NK-92 treated with Interleukin-12 subunit alpha and Interleukin-12 subunit beta, amount 100 ng/mL, for 24 hours (cell line): ENCODE measurements at places on chromosomes 11 and 22.

DNA sequence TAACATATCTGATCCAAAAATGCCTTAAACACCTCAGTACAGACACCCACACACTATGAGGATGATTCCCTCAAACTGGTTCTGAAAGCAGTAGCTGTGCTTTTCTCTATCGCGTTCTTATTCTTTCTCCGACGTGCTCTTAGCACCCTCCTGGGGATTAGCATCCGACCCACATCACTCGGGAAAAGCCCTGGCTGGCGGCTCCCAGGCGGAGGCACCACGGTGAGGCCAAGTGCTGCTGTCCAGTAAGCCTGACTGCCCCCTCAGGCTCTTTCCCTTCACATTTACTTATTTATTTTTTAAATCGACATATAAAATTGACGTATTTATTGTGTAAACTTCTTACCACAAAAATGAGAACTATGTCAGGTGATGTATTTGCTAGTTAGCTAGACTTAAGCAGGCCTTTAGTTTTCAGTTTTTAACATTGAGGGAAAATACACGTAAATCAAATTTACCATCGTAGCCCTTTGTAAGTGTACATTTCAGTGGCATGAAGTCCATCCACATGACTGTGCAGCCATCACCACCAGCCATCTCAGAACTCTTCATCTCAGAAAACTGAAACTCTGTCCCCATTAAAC, 19.2 kb downstream of the TBX1 start:
- DNase-seq = no peak

DNA sequence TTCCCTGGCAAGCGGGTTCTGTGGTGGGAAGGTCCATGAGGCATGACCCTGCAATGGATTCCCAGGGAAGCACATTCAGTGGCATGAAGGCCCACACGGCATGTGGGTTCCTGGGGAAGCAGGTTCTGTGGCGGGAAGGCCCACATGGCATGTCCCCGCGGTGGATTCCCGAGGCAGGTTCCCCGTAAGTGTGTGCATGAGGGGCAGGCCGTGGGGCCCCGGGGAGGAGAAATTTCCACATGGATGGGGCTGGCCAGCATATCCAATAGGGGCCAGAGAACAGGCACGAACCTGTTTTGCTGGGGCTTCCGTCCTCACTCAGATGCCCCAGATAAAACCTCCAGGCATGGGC, 83.7 kb downstream of the PHF21B start:
- no peak for DNase-seq

DNA sequence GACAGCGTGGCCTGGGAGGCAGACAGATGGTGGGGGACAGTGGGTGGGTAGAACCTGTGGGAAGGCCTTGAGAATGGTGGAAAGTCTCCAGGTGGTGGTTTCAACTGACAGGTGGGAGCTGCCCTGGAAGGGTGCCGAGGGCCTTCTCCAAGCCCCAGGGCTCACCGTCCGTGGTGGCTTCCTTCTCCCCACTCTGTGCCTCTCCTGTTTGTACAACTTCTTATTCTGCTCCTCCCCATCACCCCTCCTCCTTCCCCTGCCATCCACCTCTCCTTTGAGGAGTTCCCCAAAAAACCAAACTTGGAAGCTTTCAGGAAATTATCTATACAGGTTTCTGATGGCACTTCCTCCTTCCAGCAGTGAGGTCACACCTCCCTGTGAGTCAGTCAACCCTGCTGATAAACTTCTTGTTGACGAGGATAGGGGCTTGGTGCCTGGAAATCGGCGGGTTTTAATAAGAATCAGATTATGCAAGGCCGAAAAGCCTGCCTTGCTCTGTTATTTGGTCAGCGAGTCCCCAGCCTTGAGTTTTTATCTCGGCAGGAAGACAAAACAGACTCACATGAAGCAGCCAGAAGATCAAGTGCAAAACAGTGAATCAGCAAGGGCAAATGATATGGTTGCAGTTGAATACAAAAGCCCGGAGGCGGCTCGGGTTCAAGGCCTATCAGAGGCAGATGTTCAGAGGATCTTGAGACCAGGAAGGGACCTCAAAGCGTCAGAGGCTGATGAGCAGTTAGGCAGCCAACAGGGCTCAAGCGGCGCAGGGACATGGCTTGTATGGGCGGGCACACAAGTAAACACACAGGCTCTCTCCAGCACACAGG, 9.5 kb upstream of the ST3GAL4 start:
- no peak for DNase-seq

GRCh38 chr22:21657360-21658032, 8.3 kb upstream of the PPIL2 start:
- peak; percentile 36 for DNase-seq

GRCh38 chr22:47533961-47534803, 771.7 kb downstream of the TBC1D22A start:
- no peak for DNase-seq

DNA sequence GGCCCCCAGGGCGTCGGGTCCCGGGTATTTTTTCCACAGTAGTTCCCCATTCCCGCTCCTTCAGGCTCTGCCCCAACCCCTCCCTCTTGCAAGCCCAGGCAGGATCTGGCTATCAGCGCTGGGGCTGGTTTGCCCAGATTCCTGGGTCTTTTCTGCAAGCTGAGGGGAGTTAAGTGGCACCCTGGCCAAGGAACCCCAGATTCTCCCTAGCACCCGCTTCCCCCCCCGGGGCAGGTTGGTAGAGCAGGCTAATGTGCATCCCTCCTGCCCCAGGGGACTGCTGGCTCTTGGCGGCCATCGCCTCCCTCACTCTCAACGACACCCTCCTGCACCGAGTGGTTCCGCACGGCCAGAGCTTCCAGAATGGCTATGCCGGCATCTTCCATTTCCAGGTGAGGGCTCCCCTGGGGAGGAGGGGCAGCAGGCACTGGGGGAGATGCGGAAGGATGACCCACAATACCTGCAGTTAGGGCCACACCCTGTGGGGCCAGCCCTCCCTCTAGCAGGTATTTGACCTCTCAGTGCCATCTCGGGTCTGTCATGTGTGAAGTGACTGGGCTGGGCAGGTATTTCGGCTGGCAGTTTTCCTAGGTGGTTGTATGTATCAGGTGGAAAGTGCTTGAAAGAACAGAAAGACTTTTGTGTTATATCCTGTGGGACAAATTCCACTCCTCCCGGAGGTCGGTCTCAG, 1.6 kb downstream of the CAPN1 start:
- DNase-seq = no peak

- DNase-seq = no peak
These were observed 14.6 kb upstream of the P2RY6 start for GRCh38 chr11:73257342-73258103.

DNA sequence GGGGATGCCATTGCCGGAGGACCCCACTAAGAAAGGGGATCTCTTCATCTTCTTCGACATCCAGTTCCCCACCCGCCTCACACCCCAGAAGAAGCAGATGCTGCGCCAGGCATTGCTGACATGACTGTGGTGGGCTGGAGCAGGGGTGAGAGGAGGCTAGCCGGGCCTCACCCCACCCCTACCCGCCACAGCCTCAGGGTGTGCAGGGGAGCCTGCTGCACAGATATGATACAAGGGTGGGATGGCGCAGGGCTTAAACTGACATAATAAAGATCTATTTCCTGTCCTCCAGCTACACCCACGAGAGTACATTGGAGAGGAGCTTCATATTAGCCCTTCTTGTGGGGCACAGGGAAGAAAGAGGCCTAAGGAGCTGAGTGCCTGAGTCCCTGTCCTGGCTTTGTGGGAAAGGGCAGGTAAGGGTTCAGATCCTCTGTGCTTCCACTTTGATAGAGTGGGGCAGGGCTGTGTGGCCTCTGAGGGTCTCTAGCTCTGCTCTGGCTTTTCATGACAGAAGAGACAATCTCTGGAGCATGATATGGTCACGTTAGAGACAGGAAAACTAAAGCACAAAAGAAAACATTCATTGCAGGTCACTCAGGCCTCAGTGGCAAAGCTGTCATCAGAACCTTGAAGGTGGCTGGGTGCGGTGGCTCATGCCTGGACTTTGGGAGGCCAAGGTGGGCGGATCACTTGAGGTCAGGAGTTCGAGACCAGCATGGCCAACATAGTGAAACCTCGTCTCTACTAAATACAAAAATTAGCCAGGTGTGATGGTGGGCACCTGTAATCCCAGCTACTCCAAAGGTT, 12.4 kb downstream of the UCP2 start:
- DNase-seq = no peak

- no peak for DNase-seq
These were observed 40.5 kb upstream of the OR9Q1 start for GRCh38 chr11:57983191-57983590.

DNA sequence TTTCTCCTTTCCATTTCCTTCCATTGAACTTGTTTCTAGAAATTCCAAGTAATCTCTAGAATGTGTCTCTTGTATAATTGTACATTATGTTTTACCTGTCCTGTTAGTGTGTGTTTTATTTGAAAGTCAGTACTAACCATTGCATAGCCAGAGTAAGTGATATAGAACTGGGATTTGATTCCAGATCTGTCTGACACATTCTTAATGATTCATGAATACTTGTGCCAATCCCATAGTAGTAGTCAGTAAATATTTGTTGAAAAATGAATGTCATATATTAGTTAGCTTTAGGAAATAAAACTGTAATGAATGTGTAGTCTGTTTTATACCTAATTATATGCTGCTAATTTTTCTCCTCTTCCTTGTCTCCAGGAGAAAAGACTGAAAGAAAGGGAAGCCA, 186.9 kb downstream of the DDX10 start:
- DNase-seq = no peak

DNA sequence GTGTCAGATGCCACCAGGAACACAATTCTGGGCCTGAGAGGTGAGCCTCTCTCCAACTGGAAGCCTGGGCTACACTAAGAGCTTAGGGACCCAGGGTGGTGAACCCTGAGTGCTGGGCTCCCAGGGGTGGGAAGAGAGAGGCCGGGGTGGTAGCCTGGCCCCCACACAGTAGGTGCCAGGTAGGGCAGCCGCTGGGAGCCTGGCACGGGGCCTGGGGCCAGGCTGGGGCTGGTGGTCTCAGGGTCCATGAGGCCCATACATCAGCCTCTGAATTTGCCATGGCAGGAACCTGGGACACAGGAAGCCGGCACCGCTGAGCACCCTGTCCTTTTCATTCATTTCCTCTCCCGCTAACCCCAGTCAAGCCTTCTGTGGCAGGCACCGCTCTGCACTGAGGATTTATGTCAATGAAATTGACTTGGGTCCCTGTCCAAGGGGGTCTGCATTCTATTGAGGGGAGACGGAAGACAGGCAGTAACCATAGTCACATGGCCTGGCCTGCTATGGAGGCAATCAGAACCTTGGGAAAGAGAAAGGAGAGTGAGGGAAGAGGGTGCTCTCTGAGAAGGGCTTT, 8.6 kb downstream of the MYEOV start:
- no peak for DNase-seq

GRCh38 chr11:122113836-122114825, 1.9 kb downstream of the BLID start:
- DNase-seq = no peak

GRCh38 chr11:71465054-71465453, 12.1 kb downstream of the NADSYN1 start:
- DNase-seq = no peak

DNA sequence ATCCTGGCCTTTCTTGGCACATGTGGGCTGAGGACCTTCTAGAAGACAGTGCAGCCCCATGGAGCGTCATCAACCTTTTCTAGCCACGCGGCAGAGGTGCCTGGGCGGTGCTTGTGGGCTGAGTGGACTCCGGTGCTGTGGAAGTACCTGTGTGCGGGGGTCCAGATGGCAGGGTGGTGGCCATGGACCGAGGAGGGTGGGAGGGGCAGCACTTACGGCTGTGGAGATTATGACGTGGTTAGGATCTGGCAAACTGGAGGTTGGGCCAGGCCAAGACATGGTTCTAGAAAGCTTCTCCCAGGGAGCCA, 2.0 kb downstream of the TUB start:
- no peak for DNase-seq

GRCh38 chr22:46484156-46484860, 53.1 kb downstream of the CELSR1 start:
- no peak for DNase-seq

DNA sequence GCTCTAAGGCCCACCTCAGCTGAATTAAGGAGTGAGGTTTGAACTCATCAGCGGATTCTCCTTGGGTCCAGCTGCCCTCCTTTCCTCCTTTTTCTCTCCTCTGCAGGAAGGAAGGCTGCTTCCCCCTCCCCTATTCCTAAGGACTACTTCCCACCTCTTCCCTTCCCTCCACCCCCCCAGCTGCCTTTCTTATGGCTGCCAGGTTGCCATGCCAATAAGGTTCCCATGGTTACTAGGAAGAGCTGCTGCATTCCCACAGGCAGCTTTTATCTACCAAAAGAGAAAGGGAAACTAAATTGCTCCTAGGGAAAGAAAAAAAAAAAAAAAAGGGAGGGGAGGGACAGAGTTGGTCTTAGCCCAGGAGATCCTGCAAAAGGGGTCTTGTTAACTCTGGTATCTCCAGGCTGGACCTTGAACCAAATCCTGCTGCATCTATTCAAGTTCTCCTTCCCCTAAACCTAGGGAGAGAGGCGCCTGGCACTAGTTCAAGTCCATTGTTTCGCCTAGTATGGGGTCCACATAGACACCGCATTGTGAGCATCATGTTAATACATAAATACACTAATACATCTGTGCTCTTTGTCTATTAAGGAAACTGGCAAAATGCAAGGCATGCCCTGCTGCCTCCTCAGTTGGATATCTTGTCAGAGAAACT, 21.2 kb upstream of the FEZ1 start:
- no peak for DNase-seq

GRCh38 chr11:112200252-112200651, 24.9 kb downstream of the BCO2 start:
- DNase-seq = no peak

DNA sequence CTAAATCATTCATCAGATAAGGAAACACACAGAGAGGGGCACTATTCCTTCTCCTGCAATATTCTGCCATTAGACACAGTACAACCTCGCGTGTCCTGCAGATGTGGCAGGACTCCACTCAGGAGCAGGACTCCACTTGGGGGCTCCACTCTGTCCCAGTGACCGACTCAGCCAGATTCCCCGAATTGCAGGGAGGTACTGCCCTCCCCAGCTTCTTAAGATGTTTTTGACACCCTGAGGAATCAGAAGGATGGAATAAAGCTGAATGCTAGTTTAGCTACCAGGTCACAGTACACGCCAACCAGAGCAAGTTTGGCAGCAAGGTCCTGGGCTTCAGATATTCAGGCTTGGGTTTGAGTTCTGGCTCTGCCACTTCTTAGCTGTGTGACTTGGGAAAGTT, 99.3 kb upstream of the USP47 start:
- DNase-seq = no peak

DNA sequence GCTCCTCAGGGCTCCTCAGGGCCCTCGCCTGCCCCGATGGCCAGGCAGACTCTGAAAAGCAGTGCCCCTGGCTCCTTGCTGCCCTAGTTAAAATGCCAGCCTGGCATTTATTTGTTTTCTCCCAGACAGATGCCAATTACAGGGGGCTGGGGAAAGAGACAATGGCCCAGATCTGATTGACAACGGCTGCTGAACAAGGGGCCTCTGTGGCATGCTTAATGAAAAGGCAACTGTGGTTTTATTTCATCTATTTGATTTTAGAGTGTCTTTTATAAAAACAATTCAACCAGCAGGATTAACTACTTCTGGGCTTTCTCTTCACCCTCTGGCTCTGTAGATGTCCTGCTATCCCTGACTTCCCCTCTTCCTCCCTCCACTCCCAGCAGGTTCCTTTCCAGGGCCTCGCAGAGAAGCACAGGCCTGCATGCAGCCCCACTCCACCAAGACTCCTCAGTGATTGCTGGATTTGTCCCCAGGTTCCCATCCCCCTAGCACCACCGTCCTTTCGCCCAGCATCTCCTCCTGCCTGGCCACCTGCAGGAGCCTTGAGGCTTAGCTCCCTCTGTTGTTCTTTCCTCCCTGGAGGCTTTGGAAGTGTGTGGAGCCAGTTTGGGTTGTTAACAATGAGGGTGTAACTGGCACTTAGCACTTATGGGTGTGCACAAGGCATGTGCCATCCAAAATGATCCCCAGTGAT, 171.1 kb downstream of the TENM4 start:
- no peak for DNase-seq
